ENCODE measurements at places on chromosomes 7 and 10. TPM values are rescaled to one million over a fixed set of nuclear protein-coding genes. Genes with fewer than 3 reads are reported as not detected.

DNA sequence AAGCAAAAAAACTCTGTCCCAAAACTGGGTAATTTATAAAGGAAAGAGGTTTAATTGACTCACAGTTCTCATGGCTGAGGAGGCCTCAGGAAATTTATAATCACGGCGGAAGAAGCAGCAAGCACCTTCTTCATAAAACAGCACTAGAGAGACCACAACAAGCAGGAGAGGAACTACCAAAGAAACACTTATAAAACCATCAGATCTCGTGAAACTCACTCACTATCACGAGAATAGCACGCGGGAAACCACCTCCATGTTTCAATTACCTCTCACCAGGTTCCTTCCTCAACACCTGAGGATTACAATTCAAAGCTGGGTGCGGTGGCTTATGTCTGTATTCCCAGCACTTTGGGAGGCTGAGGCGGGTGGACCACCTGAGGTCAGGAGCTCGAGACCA lies 48.5 kb downstream of the PDIA4 start:
- no peak overlapping the region for H3K27ac ChIP-seq
- DNase-seq, result no peak
- H3K4me3 ChIP-seq, result no peak overlapping the region
- H3K27me3 ChIP-seq, result peaks cover 10% of the 10 kb centered on the region
- H3K36me3 ChIP-seq, result no peaks in the 10 kb centered on the region

The VDAC2 gene
- 71.2 TPM for polyA plus RNA-seq

GRCh38 chr10:89214566-89215165 lies 7.5 kb upstream of the CH25H start:
- no peak overlapping the region for H3K4me3 ChIP-seq
- H3K27me3 ChIP-seq, result peaks cover 9% of the 10 kb centered on the region
- H3K27ac ChIP-seq, result no peak overlapping the region
- H3K36me3 ChIP-seq, result peaks cover 29% of the 10 kb centered on the region
- DNase-seq, result no peak
- H3K4me1 ChIP-seq, result peaks cover 10% of the 10 kb centered on the region

DNA sequence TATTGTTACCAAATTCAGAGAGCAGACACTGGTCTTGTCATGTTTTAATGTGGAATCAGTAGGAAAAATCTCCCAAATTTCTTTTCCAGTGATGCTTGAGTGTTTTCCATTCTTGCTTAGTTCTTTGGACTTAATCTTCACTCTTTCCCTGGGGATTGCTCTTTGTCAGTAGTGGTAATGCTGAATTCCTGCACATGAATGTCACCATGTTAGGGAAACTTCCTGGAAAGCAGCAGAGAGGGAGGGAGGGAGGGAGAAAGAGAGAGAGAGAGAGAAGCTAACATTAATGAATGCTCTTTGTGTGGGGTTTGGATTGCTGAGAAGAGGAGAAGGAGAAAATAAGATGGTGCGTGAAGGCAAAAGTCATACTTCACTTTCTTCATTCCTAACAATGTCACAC lies 295.3 kb upstream of the COBL start:
- no peaks in the 10 kb centered on the region for H3K27me3 ChIP-seq
- H3K36me3 ChIP-seq, result no peaks in the 10 kb centered on the region
- no peak overlapping the region for H3K27ac ChIP-seq
- no peaks in the 10 kb centered on the region for H3K4me1 ChIP-seq

GRCh38 chr7:76302347-76303201 lies at the start of gene HSPB1:
TSS of gene HSPB1 (plus strand) at chr7:76302673. CDS start at chr7:76302713, 40 bp downstream.
- DNase-seq, result peak; percentile 24
- H3K27me3 ChIP-seq, result peaks cover 7% of the 10 kb centered on the region
- no peak within 1 kb of the TSS for H3K27ac ChIP-seq
- H3K4me1 ChIP-seq, result peaks cover 21% of the 10 kb centered on the region
- peak within 1 kb of the TSS; percentile 49 for H3K4me3 ChIP-seq
- no peaks in the 10 kb centered on the region for H3K36me3 ChIP-seq

- no peak overlapping the region for H3K27ac ChIP-seq
- no peaks in the 10 kb centered on the region for H3K36me3 ChIP-seq
- no peaks in the 10 kb centered on the region for H3K4me1 ChIP-seq
- DNase-seq, result no peak
These were observed 26.6 kb downstream of the FGF8 start for GRCh38 chr10:101749047-101750016.

Measured in CD14-positive monocyte (primary cell).